ENCODE measurements at places on chromosomes 11 and 22.

GRCh38 chr22:41380993-41381328 is 781 bp upstream of the TEF start:
- no peak for DNase-seq

DNA sequence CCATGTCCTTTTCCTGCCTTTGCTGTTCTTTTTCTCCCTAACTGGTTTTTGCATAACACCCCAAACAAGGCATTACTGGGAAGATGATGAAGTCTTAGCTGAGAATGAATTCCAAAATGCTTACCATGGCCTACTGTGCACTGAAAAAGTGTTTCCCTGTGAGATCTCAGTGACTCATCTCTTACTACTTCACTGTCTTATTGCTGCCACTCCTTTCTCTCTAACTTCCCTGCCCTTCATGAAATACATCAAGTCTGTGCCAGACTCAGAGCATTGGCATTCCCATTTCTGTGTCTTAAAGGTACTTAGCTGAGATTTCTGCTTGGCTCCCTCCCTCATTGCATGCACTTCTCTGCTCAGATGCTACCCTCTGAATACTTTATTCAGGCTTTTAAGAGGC is 49.1 kb upstream of the MUC15 start:
- DNase-seq, result no peak

- DNase-seq, result no peak
Measured at GRCh38 chr22:43723816-43724215, 88.3 kb downstream of the EFCAB6 start.

- DNase-seq, result no peak
Measured at GRCh38 chr11:61657566-61658290, 22.5 kb upstream of the DAGLA start.

DNA sequence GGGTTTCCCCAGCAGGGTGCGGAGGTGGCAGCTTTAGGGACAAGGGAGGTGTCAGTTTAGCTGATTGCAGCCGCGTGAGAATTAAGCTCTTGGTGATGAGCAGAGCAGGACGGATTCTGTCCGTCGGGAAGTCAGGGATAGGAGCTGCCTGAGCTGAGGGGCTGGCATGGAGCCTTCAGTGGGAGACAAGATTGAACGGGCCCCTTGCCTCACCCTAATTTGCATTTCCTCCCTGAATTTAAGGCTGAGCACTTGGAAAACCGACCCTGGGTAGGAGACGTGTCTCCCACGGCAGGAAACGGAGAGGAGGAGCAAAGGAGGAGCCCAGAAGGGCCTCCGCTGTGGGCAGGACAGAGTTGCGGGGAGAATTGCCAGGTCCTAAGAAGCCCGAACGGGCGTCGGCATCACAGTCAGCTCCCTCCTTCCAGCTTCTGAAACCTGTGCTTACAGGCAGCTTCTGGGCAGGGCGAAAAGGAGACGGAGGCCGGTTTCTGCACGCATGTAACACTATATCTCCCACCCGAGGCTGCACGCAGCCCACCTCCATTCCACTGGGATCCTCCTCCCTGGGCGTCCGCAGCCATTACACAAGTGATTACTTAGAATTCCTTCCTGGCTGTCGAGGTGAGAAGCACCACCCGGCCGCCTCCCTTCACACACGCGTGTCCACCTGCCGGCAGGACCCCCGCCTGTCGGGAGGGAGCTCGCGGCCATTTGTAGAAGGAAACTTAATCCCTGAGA is 345.8 kb downstream of the BRD1 start:
- no peak for DNase-seq

- peak; percentile 81 for DNase-seq
Measured at GRCh38 chr11:61482513-61482912, 26.0 kb upstream of the LRRC10B start.

DNA sequence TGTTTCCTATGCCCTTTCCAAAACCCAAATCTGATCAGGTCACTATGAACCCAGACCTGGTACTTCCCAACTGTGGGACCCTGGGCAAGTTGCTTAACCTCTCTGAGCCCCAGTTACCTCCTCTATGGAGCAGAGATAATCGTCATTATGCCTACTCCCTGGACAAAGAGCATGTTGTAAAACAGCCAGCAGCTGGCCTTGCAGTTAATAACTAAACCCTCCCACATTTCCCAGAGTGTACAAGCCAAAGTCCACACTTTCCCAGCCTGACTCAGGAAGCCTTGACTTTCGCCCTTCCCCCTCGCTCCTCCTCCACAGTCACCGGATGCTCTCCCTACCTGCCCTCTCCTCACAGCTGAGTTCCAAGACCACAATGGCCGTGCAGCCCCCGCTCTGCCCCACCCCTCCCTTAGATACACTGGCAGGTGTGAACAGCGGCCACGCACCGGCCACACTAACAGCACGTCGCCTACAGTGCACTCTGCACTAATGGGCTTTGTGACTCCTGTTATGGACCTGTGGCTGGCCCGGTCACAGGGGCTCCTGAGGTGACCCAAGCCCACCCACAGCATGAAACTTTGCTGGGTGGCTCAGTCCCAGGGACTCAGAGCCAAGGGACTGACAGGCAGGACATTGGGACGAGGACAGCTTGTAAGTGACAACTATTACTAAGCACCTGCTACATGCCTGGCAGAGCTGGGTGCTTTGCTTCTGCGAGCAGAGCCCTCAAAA is 15.6 kb upstream of the MFNG start:
- no peak for DNase-seq

GRCh38 chr22:44419429-44419828 is 78.6 kb downstream of the RTL6 start:
- DNase-seq, result no peak

- DNase-seq, result no peak
Measured at GRCh38 chr22:35328472-35328885, 28.8 kb downstream of the TOM1 start.
